ENCODE measurements at places on chromosomes 16 and 17.

DNA sequence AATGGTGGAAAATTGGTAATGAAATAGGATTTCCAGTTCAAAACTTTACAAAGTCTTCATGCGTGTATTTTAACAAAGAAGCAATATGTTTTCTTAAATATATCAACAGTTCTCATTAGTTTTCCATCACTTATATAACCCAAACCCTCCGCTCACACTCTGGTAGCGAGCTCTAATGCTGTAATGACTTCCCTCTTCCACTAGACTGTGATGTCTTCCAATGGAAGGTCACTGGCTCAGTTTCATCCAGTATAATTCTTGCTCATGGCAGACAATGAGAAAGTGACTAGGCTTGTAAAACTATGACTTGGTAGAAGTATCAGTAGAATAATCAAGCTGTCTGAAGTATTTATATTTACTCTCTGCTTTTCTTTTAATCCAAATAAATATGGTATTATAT lies 32.8 kb downstream of the NETO2 start:
- no peak for DNase-seq

DNA sequence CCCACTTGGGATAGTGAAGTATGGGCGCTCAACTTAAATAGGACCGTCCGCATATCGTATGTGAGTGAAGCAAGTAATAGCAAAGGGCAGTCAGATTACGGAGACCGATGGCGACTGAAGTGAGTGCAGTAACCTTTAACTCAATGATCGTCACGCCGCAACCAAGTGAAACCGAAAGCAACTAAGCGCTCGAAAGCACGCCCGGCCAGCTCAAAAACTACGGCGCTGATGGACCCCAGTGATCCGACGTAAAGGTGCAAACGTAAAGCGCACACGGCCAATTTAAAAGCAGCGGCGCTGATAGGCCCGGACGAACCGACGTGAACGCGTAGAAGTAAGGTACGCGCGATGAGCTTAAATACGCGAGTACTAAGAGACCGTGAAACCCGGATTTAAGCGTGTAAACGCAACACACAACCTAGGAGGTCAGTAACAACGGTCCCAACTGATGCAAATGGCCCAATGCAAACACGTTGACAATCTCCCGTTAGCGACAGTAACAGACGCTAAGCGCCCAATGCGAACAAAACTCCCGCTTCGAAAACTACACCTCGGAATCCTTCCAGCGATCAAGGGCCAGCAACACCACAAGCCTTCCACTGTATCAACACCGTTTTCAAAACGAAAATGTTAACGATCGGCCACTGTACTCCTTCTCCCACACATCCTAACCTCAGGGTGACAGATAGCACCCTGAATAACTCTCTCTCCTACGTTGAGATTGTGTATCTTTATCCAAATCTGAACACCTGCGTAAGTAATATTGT lies 37.9 kb upstream of the ARL4D start:
- DNase-seq, result peak; percentile 100

DNA sequence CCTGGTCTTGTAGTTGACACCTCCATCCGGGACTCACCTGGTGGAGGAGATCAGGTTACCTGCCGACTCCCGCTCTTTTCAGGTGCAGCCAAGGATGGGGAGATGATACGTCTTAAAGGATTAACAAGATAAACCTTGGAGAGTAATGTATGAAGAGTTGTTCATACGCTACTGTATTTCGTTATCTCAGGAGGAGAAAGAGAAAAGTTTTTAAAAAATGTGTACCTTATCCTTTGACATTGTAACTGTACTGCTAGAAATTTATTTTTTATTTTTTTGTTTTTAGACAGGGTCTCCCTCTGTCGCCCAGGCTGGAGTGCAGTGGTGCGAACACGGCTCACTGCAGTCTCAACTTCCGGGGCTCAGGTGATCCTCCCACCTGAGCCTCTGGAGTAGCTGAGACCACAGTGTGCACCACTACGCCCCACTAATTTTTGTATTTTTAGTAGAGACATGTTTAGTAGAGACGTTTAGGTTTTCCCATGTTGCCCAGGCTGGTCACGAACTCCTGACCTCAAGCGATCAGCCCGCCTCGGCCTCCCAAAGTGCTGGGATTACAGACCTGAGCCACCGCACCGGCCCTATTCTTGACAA lies 764 bp upstream of the SMURF2 start:
- DNase-seq, result no peak

DNA sequence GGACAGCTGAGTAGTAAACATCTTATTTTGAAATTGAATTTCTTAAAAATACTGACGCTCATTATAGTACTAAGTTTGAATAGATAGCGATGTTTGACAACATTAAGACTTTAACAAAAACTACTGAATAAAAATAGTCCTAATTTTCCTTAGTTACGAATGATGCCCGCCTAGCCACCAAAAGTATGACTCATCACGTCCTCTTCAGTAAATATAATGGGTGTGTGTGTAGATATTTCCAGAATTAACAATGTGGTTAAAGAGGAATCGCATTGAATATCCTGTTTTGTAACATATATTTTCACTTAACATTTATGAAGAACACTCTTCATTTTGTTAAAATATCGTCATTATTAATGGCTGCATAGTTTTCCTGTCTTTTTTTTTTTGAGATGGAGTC lies 187.6 kb downstream of the MYO1D start:
- no peak for DNase-seq

DNA sequence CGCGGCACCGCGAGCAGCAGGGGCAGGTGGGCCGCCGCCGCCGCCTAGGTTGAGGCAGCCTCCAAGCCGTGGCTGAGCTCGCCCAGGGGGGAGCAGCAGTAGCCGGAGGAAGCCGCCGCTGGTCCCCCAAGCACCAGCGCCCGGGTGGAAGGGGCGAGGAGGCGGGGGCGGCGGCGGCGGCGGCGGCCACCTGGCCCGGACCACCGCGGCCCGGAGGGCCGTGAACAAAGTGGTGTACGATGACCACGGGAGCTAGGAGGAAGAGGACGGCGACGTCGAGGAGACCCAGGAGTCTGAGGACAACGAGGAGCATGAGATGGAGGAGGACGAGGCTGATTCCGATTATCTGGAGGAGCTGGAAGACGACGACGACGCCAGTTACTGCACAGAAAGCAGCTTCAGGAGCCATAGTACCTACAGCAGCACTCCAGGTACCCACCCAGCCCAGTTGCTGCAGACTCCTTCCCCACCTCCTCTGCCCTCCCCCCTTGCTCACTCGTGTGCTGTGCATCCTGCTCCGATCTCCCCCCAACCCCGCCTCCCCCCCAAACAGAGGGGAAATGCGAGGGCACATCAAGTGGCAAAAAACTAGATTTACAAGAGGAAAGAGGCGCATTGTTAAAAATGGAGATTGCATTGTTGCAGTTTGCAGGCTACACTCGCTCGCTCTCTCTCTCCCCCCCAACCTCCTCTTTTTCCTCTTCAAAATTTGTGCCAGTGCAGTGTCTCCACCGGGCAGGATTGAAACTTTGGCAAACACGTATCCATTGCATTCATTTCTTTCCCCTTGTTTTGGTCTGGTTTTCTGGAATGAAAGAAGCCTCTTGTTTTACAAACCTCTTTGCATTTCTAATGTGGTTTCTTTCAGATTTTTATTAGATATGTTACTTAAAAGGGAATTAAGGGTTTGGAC lies 41.8 kb upstream of the AMZ2 start:
- no peak for DNase-seq

DNA sequence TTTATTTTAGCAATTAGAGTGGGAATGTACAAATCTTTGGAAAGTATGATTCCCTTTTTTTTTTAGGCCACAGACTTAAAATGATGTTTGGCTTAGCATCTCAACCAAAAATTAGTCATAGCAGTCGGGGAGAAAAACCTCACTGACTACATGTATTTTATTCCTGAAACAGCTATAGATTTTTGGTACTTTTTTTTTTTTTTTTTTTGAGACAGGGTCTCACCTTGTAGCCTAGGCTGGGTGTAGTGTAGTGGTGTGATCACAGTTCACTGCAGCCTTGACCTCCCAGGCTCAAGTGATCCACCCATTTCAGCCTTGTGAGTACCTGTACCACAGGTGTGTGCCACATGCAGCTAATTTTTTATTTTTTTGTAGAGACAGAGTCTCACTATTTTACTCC lies 23.4 kb downstream of the RNFT1 start:
- DNase-seq, result no peak
